Thoracic aorta (tissue), 2 donors: ENCODE measurements at places on chromosomes 16 and 17.

DNA sequence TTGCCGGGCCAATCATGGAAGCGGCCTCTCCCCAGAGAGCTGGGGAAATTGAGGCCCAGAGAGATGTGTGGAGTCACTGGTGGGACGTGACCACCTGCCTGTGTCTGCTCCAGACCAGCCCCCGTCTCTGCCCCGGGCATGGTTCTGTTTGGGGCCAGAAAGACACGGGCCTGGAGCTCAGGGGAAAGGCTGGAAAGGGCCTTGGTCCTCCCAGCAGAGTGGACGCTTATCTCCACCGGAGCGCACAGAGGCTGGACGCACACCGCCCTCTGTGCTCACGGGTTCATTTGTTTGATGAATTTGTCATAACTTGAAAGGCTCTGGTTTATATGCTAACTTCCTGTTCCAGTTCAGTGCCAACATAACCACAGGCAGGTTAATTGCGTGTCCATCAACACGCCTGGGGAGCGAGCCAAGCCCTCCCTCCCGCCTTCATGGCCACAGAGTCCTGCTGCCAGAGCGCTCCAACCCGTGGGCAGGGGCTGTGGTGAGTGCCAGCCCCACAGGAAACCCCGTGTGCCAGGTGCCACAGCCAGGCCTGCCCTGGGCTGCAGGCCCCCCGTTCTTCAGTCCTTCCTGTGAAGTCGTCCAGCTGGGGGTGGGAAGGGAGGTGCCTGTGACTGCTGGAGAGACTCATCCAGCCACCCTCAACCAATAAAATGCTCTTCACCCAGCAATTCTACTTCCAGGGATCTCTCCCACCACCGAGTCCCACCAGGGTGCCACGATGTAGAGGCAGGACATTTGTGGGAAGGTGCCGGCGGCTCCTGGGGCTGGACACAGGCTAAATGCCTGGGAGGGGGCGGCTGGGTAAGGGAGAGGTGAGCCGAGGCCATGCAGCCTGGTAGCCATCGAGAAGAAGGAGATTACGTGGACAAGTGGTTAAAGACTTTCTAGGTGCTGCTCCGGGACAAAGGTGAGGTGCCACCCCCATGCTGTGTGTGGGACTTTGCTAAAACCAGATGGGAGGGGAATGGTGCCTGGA lies 29.4 kb upstream of the BAHCC1 start:
- DNase-seq, result no peak

DNA sequence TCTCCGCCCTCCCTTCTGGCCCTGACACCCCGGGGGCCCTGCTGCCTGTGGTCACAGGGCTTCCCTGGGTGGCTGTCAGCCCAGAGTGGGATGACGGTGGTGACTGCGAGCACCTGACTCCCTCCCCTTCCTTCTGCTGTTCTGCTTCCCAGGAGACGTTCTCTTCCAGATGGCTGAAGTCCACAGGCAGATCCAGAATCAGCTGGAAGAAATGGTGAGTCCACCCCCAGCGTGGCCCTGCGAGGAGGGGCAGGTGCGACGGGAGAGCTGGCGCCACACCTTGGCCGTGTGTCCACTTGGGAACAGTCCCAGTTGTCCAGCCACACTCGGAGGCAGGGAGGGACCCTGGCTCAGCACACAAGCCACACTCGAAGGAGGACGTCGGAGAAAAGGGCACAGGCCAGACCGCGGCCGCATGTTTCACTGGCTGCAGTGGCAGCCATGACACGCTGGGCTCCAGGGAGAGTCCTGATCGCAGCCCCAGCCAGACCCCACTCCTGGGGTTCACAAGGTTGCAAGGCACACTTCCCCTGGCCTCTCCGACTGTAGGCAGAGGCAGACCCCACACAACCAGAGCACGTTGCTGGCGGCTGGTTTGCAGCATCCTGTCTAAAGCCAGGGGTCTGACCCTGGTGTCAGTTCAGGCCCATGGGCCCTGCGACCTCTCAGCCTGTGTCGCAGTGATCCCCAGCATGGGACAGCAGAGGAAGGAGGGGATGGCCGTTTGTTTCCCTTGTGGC lies 49.9 kb downstream of the BAIAP2 start:
- no peak for DNase-seq

- DNase-seq, result no peak
These were observed 1159.1 kb upstream of the CDH8 start for GRCh38 chr16:63195336-63195735.

- DNase-seq, result no peak
These were observed 92.9 kb upstream of the SALL1 start for GRCh38 chr16:51243936-51244436.

DNA sequence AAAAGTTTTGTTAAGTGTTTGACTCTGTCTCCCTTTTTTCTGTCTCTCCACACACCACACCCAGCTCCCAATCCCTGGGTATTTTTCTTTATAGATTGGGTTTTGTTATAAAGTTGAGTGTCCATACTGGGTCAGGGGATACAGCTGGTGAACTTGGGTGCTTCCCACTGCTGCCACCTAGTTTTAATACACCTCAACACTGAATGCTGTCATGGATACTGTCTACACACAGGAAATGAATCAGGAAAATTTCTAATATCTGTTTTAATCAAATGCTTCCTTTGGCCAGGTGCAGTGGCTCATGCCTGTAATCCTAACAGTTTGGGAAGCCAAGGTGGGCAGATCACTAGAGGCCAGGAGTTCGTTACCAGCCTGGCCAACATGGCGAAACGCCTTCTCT lies 5.3 kb upstream of the TAOK1 start:
- DNase-seq, result no peak

DNA sequence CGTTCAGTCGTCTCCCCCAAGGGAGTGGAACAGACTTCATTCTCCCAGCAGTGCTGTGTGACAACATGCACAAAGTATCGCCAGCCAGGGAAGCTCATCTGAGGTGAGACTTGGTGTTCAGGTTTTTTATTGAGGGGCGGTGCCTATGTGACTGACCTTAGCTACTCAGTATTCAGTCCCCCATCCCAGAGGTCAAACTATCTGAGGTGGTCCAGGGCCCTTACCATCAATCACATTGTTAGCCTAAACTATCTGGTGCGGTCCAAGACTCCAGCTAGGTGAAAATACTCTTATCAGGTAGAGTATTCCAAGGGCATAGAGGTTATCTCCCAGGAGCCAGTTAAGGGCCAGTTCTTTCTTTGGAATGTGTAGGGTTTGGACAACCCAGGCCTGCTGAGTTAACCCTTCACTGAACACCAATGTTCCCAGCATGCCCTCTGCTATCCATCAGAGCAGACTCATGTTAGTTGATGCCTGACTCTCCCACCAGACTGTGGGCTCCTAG lies 5.4 kb upstream of the CACNG1 start:
- no peak for DNase-seq

DNA sequence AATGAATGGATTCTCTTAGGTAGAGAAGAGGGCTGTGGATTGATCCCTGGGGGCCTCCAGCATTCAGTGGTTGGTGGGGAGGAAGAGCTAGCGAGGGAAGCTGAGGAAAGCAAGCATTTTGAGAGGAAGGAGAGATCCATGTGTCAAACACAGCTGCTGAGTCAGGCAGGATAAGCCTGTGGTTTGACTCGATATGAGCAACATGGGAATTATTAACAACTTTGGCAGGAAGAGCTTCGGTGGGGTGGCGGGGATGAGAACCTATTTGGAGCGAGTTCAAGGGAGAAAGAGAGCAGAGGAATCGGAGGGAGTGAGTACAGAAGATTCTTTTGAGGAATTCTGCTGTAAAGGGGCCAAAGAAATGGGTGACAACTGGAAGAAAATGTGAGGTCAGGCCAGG lies 59.5 kb upstream of the CDC42EP4 start:
- DNase-seq, result no peak

DNA sequence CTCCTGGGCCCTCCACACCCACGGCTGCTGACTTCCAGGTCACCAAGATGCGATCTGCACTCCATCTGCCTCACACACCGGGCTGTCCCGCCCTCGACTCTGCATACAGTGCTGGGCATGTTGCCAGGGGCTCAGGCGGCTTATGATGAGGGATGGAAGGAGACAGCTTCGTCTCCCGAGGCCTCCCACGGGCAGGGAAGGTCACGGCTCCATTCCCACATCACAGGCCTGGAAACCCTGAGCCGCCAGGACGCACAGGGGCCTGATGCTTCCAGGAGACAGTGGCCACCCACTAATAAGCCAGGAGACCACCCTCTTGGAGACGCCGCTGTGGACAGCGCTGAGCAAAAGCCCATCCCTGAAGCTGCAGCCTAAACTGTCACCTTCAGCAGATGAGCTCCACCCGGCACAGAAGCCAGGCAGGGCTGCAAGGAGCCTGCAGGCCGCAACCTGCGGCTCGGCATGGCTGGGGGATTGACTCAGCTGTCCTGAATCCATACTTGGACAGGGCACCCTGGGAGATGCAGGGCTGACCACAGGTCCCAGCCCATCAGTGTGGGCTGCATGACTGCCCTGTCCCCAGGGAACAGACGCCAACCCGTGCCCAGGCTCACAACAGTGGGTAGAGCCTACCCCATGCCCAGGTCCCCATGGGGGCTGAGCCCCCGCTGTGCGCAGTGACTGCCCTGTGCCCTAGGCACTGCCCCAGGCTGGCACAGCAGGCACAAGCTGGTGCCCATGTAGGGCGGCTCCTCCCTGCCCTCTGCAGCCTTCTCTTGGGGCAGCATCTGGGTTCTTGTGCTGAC lies 34.4 kb downstream of the SLC7A5 start:
- DNase-seq, result no peak

DNA sequence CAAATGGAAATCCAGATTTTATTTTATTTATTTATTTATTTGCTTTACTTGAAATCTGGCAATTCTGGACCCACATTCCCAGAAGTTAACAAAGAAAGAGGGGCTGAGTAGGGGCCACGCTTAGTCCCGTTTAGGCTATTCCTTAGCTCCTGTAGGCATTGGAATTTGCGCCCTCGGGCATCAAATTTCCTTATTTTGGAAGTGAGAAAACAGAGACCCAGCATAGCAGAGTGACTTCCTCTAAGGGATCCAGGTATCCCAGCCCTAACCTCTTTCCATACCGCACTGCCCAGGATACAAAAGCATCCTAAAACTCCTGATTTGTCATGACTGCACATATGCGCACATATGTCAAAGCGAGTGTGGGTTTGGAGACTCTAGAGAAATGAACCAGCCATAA lies 19.0 kb upstream of the SMG1 start:
- no peak for DNase-seq
